GM12878 (cell line): ENCODE measurements at places on chromosomes 1 and 21. TPM values are rescaled to one million over a fixed set of nuclear protein-coding genes. Genes with fewer than 3 reads are reported as not detected.

CD1B gene
- polyA plus RNA-seq = not detected in 2 replicates

AVPR1B gene
- not detected in 2 replicates for polyA plus RNA-seq

NBPF4 gene
- not detected in 2 replicates for polyA plus RNA-seq

RHEX gene
- polyA plus RNA-seq = 3.1 and 3.5 TPM in 2 replicates

ZNF683 gene
- polyA plus RNA-seq = not detected in 2 replicates

IQGAP3 gene
- polyA plus RNA-seq = 9.3 and 9.4 TPM in 2 replicates

MIXL1 gene
- polyA plus RNA-seq = 0.22 and 0.25 TPM in 2 replicates

DMBX1 gene
- not detected in 2 replicates for polyA plus RNA-seq

SERTAD4 gene
- not detected in 2 replicates for polyA plus RNA-seq

CFAP141 gene
- not detected in 2 replicates for polyA plus RNA-seq

LYPD8 gene
- 0.26 TPM in 1 of 2 replicates, not detected in the other for polyA plus RNA-seq

RASSF5 gene
- 62.3 and 63.2 TPM in 2 replicates for polyA plus RNA-seq

CLDN8 gene
- polyA plus RNA-seq = not detected in 2 replicates

PSRC1 gene
- 11.8 and 11.9 TPM in 2 replicates for polyA plus RNA-seq

TFF2 gene
- not detected in 2 replicates for polyA plus RNA-seq

CA6 gene
- not detected in 2 replicates for polyA plus RNA-seq

PADI1 gene
- polyA plus RNA-seq = not detected in 2 replicates

PERM1 gene
- not detected in 2 replicates for polyA plus RNA-seq

SLC44A3 gene
- polyA plus RNA-seq = not detected in 2 replicates

SPTA1 gene
- polyA plus RNA-seq = not detected in 2 replicates

GJB3 gene
- polyA plus RNA-seq = not detected in 2 replicates

C1QB gene
- polyA plus RNA-seq = not detected in 2 replicates

EPHA2 gene
- polyA plus RNA-seq = 0.19 and 0.70 TPM in 2 replicates

PARS2 gene
- 10.6 and 12.2 TPM in 2 replicates for polyA plus RNA-seq

LCE3B gene
- not detected in 2 replicates for polyA plus RNA-seq

ERICH3 gene
- not detected in 2 replicates for polyA plus RNA-seq

CRNN gene
- not detected in 2 replicates for polyA plus RNA-seq

TNN gene
- polyA plus RNA-seq = 0.04 and 0.15 TPM in 2 replicates

SDHC gene
- polyA plus RNA-seq = 144 and 177 TPM in 2 replicates

DPT gene
- not detected in 2 replicates for polyA plus RNA-seq

FCRL2 gene
- 0.07 TPM in 1 of 2 replicates, not detected in the other for polyA plus RNA-seq

TTLL7 gene
- 1.3 TPM in 2 replicates for polyA plus RNA-seq

DCST2 gene
- polyA plus RNA-seq = not detected in 2 replicates

RAB4A gene
- polyA plus RNA-seq = 25.1 and 33.7 TPM in 2 replicates

HPDL gene
- 55.0 and 57.3 TPM in 2 replicates for polyA plus RNA-seq

OR10J1 gene
- not detected in 2 replicates for polyA plus RNA-seq

KRTAP13-2 gene
- polyA plus RNA-seq = not detected in 2 replicates

SLC2A5 gene
- polyA plus RNA-seq = 18.7 and 19.9 TPM in 2 replicates

INPP5B gene
- 15.7 and 18.3 TPM in 2 replicates for polyA plus RNA-seq

PGLYRP4 gene
- polyA plus RNA-seq = 0.28 and 0.51 TPM in 2 replicates

ST6GALNAC3 gene
- polyA plus RNA-seq = not detected in 2 replicates

ANGPTL7 gene
- 0.09 TPM in 1 of 2 replicates, not detected in the other for polyA plus RNA-seq

CRYAA gene
- polyA plus RNA-seq = not detected in 2 replicates

LCE6A gene
- not detected in 2 replicates for polyA plus RNA-seq

PALMD gene
- 0.05 and 0.09 TPM in 2 replicates for polyA plus RNA-seq

COL9A2 gene
- 24.0 and 31.8 TPM in 2 replicates for polyA plus RNA-seq

CELA2B gene
- polyA plus RNA-seq = not detected in 2 replicates

C8B gene
- polyA plus RNA-seq = not detected in 2 replicates

CD1E gene
- not detected in 2 replicates for polyA plus RNA-seq

FCRL4 gene
- polyA plus RNA-seq = 0.06 TPM in 1 of 2 replicates, not detected in the other

NEGR1 gene
- 0.01 TPM in 1 of 2 replicates, not detected in the other for polyA plus RNA-seq

CADM3 gene
- polyA plus RNA-seq = 0.06 TPM in 1 of 2 replicates, not detected in the other

CSMD2 gene
- not detected in 2 replicates for polyA plus RNA-seq

ZNF695 gene
- polyA plus RNA-seq = 1.2 and 1.5 TPM in 2 replicates

OR6N1 gene
- not detected in 2 replicates for polyA plus RNA-seq

RAB3B gene
- 0.09 and 0.11 TPM in 2 replicates for polyA plus RNA-seq

OR2AK2 gene
- not detected in 2 replicates for polyA plus RNA-seq

BEST4 gene
- polyA plus RNA-seq = 0.43 and 0.79 TPM in 2 replicates
